ENCODE measurements at places on chromosomes 1 and 21. TPM values are rescaled to one million over a fixed set of nuclear protein-coding genes. Genes with fewer than 3 reads are reported as not detected.

DNA sequence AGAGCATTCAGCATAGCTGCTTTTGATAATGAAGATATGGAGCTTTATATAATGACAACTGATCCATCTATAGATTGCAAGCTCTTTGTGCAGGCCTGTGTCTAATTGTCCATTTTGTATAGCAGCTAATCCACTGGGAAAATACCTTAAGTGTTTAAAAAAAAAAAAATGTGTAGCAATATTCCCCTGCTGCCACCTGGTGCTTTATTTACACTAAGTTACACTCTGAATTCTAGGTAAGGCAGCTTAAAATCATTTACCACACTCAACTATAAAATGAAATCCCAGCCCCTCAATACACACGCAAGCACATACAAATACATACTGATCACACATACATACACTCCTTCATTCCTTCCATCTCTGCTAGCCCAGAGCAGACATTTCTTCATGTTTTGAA, 49.1 kb upstream of the BCL9 start:
- DNase-seq: no peak
- no peaks in the 10 kb centered on the region for H3K4me1 ChIP-seq
- H3K27ac ChIP-seq: no peak overlapping the region
- no peaks in the 10 kb centered on the region for H3K36me3 ChIP-seq

DNA sequence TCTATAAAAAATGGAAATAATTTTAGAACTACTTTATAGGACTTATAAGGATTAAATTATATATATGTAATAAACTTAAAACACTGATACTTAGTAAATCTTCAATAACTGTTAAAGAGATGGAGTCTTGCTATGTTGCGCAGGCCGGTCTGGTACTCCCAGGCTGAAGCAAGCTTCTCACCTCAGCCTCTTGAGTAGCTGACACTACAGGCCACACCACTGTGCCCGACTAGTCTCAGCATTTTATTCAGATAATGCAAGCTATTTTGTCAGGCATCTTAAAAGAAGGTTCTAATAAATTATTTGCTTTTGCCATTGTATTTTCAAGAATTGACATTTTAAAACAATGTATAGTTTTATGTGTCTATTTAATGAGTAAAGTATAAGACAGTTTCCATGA, 20.8 kb downstream of the CNST start:
- DNase-seq: no peak
- H3K4me3 ChIP-seq: no peak overlapping the region
- H3K4me1 ChIP-seq: peaks cover 37% of the 10 kb centered on the region
- H3K36me3 ChIP-seq: peaks cover 7% of the 10 kb centered on the region

- H3K27ac ChIP-seq: no peak overlapping the region
- H3K36me3 ChIP-seq: no peaks in the 10 kb centered on the region
- peak overlapping the region; percentile 68 for H3K4me3 ChIP-seq
- H3K4me1 ChIP-seq: peaks cover 33% of the 10 kb centered on the region
- no peak for DNase-seq
- peaks cover 7% of the 10 kb centered on the region for H3K27me3 ChIP-seq
Observed at GRCh38 chr1:64472805-64473204, 2.9 kb downstream of the CACHD1 start.

DNA sequence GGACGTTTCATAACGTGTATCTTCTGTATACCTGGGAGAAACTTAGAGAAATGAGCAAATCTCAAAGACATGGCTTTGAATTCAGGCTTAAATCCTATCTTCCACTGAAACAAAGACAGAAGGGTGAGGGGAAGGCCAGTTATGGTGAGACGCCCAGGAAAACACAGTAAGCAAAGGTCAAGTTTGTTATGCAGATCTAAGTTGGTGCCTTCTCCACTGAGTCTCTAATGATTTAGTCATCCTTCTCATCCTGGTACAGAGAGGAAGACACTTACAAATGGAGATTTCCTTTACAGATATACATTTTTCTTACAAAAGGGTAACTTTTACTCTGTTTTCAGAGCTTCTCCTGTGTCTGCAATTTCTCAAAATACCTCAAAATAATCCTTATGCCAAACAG, 64.4 kb downstream of the MAP3K7CL start:
- no peaks in the 10 kb centered on the region for H3K27me3 ChIP-seq
- H3K36me3 ChIP-seq: no peaks in the 10 kb centered on the region
- peaks cover 16% of the 10 kb centered on the region for H3K4me1 ChIP-seq
- no peak overlapping the region for H3K4me3 ChIP-seq

DNA sequence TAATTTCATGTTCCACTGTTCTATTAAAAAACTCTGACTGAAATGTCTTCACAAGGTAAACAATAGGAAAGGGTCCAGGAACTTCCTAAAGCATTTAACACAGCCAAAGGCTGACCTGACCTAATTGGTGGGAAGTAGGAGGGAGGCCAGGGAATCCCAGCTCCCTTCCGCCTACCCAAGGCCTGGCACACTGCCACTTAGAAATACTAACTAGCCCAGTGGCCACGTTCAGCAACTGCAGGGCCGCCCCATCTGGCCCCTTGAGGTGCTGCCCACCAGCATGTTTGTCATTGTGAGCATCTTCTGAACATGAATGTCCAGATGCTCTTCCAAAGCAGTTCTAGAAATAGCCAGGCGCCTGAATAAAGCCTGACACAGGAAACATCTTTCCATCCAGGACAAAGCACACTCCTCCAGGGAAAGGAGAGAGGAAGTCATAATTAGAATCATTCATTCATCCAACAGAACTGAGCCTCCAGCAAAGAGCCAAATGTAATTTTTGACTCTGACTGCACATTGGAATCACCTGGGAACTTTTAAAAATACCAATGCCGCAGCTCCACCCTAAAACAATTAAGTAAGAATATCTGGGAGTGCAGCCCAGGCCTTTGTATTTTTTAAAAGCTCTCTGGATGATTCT, 44.6 kb upstream of the BCL9 start:
- H3K36me3 ChIP-seq: no peaks in the 10 kb centered on the region
- H3K27ac ChIP-seq: no peak overlapping the region
- DNase-seq: no peak
- no peak overlapping the region for H3K4me3 ChIP-seq
- H3K4me1 ChIP-seq: no peaks in the 10 kb centered on the region

- DNase-seq: no peak
Observed at GRCh38 chr1:212077028-212077427, 41.5 kb downstream of the DTL start.

GRCh38 chr21:18251065-18251464, 6.4 kb downstream of the CHODL start:
- H3K27ac ChIP-seq: no peak overlapping the region
- H3K4me1 ChIP-seq: no peaks in the 10 kb centered on the region
- DNase-seq: no peak
- H3K4me3 ChIP-seq: no peak overlapping the region

GRCh38 chr21:39098696-39099200, 84.5 kb downstream of the PSMG1 start:
- peaks cover 23% of the 10 kb centered on the region for H3K4me1 ChIP-seq
- DNase-seq: no peak
- H3K27ac ChIP-seq: no peak overlapping the region
- no peak overlapping the region for H3K4me3 ChIP-seq
- no peaks in the 10 kb centered on the region for H3K27me3 ChIP-seq

DNA sequence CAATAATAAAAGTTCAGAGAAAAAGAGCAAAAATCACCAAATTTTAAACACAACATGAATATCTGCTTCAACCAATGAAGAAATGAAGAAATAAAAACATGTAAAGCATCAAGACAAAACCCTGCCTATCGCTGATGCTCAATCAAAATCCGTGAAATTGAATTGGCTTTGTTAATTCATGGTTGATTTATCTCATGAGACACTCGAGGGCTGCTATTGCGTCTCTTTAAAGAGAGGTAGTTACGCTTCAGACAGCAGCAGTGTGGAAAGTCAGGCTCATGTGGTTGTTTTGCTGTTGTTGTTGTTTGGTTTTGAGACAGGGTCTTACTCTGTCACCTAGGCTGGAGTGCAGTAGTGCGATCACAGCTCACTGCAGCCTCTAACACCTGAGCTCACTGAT, 65.5 kb upstream of the RGS7 start:
- no peaks in the 10 kb centered on the region for H3K4me1 ChIP-seq
- no peaks in the 10 kb centered on the region for H3K36me3 ChIP-seq
- H3K4me3 ChIP-seq: no peak overlapping the region
- no peak overlapping the region for H3K27ac ChIP-seq

DNA sequence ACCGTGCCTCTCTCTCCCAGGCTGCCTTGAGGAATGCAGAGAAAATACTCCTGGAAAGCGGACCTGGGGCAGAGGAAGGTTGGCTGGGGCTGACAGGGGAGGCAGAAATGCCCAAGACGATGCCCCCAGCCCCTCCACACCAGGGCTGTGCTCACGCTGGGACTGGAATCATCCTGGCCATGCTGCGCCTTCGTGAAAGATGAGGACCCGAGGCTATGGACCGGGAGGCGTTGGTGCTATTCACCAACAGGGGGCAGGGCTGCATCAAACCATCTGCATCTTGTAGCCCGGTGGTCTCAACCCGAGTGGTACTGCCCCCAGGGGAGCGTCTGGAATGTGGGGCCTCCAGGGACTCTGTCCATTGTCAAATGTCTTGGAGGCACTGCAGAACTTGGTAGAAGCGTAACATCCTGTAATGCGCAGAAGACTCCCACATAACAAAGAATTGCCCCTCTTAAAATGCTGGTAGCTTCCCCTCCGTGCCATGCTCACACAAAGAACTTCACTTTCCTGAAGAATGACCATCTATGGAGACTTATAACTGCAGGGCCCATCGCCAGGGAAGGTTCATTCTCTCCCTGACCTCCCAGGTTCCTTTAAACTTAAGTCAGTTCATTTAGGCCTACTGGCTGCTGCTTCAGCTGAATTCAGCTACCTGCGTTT, 251.2 kb downstream of the RRAGC start:
- no peak overlapping the region for H3K4me3 ChIP-seq
- no peaks in the 10 kb centered on the region for H3K36me3 ChIP-seq
- peaks cover 9% of the 10 kb centered on the region for H3K27me3 ChIP-seq
- DNase-seq: no peak

DNA sequence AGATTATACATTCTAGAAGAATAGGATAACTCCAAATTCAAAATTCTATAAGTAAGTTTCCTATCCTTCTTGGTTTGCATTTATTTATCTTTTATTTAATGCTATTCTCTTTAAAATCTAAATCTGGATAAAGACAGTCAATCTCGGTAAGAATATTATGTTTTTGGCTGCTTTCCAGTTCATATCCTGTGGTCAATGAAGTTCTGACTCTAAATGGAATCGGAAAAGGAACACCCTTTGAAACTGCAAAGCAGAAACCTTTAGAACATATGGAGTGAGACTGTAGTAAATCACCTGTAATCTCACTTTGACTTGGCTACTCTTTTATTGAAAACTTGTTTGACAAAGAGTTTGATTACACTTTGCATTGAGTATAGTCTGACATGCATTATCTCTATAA, 85.2 kb downstream of the KIFAP3 start:
- H3K4me1 ChIP-seq: no peaks in the 10 kb centered on the region
- no peaks in the 10 kb centered on the region for H3K27me3 ChIP-seq
- H3K36me3 ChIP-seq: no peaks in the 10 kb centered on the region

- no peak overlapping the region for H3K4me3 ChIP-seq
- H3K27me3 ChIP-seq: no peaks in the 10 kb centered on the region
- no peaks in the 10 kb centered on the region for H3K4me1 ChIP-seq
Observed at GRCh38 chr1:106727171-106727570, 329.3 kb upstream of the PRMT6 start.

The FCRL4 gene
- total RNA-seq: not detected

The FAM167B gene
- total RNA-seq: 65.9 TPM

The FMOD gene
- total RNA-seq: 45.1 TPM

The B3GALNT2 gene
- total RNA-seq: 20.1 TPM

The PODN gene
- 56.5 TPM for total RNA-seq

The CYP4A22 gene
- total RNA-seq: not detected

The NPHS2 gene
- total RNA-seq: not detected

The RIMS3 gene
- 4.7 TPM for total RNA-seq

The CD84 gene
- total RNA-seq: 20.7 TPM

The ZMYND12 gene
- 1.9 TPM for total RNA-seq

The RGS13 gene
- total RNA-seq: 4.7 TPM

Measured in upper lobe of right lung (tissue), 1 donor.